ENCODE measurements at places on chromosomes 3 and 15. TPM values are rescaled to one million over a fixed set of nuclear protein-coding genes. Genes with fewer than 3 reads are reported as not detected.

DNA sequence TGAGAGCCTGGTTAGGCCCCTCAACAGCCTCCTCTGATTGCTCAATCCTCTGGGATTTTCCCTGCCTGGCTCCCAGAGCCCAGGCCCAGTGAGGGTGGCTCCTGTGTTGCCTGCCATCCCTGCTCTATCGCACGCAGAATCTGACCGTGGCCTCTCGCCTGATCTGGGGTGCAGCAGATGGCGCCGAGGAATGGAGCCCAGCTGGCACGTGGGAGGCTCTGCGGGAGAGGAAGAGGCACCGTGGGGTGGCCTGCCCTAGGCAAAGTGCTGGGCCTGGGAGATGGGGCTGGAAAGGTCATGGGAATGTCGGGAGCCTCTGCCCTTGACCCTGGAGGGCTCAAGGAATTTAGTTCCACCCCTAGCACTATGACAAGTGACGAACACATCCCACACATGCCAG is 10.3 kb downstream of the SV2B start:
- H3K4me1 ChIP-seq, result no peaks in the 10 kb centered on the region
- no peak overlapping the region for H3K27ac ChIP-seq

DNA sequence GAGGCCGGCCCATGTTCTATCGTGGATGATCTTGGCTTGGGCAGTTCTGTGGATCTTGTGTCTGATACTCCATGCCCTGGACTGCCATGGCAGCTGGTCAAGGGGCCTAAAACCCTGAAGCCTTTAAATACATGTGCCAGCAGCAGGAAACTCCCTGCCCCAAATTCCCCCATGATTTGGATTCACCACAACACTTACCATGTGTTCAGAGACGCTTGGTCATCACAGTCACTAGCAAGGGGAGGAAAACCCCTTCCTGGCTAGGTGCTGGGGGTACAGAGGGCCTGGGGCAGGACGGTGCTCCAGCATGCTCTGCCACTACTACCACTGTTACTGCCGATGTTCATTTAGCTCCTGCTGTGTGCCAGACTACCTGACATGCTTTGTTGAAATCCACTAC is 94.4 kb downstream of the DNAJB8 start:
- no peaks in the 10 kb centered on the region for H3K27me3 ChIP-seq
- H3K4me1 ChIP-seq, result no peaks in the 10 kb centered on the region
- H3K27ac ChIP-seq, result no peak overlapping the region
- no peak for DNase-seq
- H3K4me3 ChIP-seq, result no peak overlapping the region
- no peaks in the 10 kb centered on the region for H3K36me3 ChIP-seq

- no peak for DNase-seq
- H3K4me3 ChIP-seq, result no peak overlapping the region
- no peaks in the 10 kb centered on the region for H3K36me3 ChIP-seq
- no peaks in the 10 kb centered on the region for H3K27me3 ChIP-seq
- no peak overlapping the region for H3K27ac ChIP-seq
Observed at GRCh38 chr3:135000465-135000864, 205.4 kb downstream of the EPHB1 start.

DNA sequence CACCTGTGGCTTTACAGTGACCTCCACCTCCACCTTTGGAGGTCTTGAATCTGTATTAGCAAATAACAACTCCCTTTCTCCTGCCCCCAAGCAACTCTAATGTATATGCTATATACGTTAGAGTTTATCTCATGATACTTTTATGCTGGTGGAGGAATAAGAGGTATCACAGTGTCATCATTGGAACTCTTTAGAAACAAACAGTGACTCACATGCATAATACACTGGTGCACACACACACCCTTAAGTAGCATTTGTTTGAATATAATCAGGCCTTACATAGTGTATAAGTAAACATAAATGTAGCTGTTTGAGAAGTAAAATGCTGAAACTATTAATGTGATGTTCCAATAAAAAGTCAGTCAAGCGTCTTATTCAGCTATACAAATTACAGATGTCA is 280.2 kb upstream of the C2CD4B start:
- H3K36me3 ChIP-seq, result no peaks in the 10 kb centered on the region
- H3K27ac ChIP-seq, result peak overlapping the region; percentile 93
- H3K4me1 ChIP-seq, result peaks cover 21% of the 10 kb centered on the region
- H3K27me3 ChIP-seq, result no peaks in the 10 kb centered on the region

CCDC13 gene
- total RNA-seq, result not detected

SLC12A1 gene
- total RNA-seq, result not detected

- H3K4me1 ChIP-seq, result peaks cover 7% of the 10 kb centered on the region
- peak; percentile 6 for DNase-seq
- no peaks in the 10 kb centered on the region for H3K36me3 ChIP-seq
- H3K27ac ChIP-seq, result no peak overlapping the region
Observed at GRCh38 chr3:138331143-138331894, 1.7 kb upstream of the NME9 start.

WDR49 gene
- not detected for total RNA-seq

GOLGA6B gene
- 0.11 TPM for total RNA-seq

DNA sequence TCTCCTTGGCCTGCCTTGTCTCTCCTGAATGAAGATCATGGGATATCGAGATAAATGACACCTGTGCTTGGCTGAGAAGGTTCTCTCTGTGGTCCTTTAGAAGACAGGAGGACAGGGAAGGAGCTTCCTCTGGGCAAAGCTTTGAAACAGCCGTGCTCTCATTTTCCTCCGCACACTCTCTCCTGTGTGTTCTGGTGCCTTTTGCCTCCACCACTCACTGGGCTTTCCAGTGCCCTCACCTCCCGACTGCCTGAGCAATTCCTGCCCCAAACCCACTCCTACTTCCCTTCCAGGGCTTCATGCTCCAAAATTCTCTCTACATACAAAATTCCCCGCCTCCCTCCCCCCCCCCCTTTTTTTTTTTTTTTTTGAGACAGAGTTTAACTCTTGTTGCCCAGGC is 32.3 kb downstream of the UPK1B start:
- H3K27me3 ChIP-seq, result no peaks in the 10 kb centered on the region
- no peak overlapping the region for H3K4me3 ChIP-seq

DNA sequence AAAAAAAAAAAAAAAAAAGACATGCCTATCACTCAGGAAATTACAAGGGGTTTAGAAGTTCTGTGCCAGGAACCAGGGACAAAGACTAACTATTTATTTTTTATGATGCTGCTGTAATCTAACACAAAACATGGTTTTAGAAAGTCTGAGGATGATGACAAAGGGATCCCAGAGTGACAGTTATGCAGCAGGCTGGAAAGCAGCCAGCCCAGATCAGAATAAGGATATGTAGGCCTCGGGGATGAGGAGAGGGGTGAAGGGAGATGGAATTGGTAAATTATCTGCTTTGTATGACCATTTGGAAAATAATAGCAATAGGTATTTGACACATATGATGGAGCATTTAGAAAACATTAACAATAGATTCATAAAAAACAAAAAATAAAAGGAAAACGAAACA is 34.1 kb upstream of the NMD3 start:
- H3K4me1 ChIP-seq, result no peaks in the 10 kb centered on the region
- H3K27me3 ChIP-seq, result no peaks in the 10 kb centered on the region
- DNase-seq, result no peak
- H3K4me3 ChIP-seq, result no peak overlapping the region
- no peaks in the 10 kb centered on the region for H3K36me3 ChIP-seq

- H3K27me3 ChIP-seq, result 0 out of 2 replicates have a peak, but pooled peaks cover 5% of the 10 kb centered on the region
- H3K27ac ChIP-seq, result no peak overlapping the region
- DNase-seq, result no peak
- H3K36me3 ChIP-seq, result no peaks in the 10 kb centered on the region
- H3K4me1 ChIP-seq, result no peaks in the 10 kb centered on the region
Observed at GRCh38 chr3:173617490-173617889, 219.9 kb downstream of the NLGN1 start.

DNA sequence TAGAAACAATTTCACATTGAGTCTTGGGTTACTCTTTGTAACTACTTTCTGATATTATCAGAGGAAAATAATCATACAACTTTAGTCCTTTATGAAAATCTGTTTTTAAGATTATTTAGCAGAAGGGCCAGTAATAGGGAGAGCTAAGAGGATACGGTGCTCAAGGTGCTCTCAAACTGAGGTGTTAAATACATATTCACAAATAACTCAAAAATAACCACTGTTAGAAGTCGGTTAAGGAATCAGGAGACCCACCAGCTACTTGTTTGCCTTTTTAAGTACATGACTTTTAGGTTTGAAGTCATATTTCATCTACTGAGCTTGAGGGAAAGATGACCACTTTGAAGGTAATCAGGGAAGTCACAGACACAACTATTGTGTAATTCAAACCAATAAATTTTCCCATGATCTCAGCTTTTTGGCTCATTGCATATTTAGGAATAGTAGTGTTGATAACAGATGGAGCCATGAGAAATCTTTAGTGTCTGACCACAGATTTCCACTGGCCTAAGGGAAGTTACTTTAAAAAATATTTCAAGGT is 1.4 kb upstream of the RSRC1 start:
- DNase-seq, result no peak
- H3K4me3 ChIP-seq, result no peak overlapping the region
- no peak overlapping the region for H3K27ac ChIP-seq
- peaks cover 12% of the 10 kb centered on the region for H3K4me1 ChIP-seq

DNA sequence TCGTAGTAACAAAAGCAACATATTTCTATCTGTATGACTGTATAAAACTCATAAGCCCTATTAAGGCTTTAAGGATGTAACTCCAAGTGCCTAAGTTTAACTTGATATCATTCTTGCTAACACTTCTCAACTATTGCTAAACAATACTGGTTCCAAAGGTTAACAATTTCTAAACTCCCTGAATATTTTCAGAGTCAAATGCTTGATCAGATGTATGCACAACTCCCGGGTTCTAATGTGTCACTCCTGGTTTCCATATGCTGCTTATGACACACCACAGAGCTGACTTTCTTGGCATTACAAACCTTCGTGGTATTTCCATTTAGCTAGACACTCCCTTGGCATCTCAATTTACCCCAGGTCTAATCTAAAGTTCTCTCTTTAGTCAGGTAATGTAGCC is 26.3 kb downstream of the DZIP1L start:
- no peaks in the 10 kb centered on the region for H3K36me3 ChIP-seq
- no peaks in the 10 kb centered on the region for H3K27me3 ChIP-seq
- H3K27ac ChIP-seq, result peak overlapping the region; percentile 63
- H3K4me3 ChIP-seq, result no peak overlapping the region
